ENCODE measurements at places on chromosomes 11 and 22. TPM values are rescaled to one million over a fixed set of nuclear protein-coding genes. Genes with fewer than 3 reads are reported as not detected.

Gene OR52H1
- not detected for total RNA-seq

Gene MIAT
- 0.25 TPM for total RNA-seq

Gene OR52E8
- not detected for total RNA-seq

Gene KRTAP5-1
- total RNA-seq = not detected

Gene BTG4
- not detected for total RNA-seq

Gene TRIM49
- not detected for total RNA-seq

Gene P4HA3
- 51.3 TPM for total RNA-seq

Gene FAM111B
- 7.7 TPM for total RNA-seq
